ENCODE measurements at places on chromosomes 4 and X. TPM values are rescaled to one million over a fixed set of nuclear protein-coding genes. Genes with fewer than 3 reads are reported as not detected.

LINC00632 gene
- 12.8 TPM for polyA plus RNA-seq

MAGEB18 gene
- not detected for polyA plus RNA-seq

ADH7 gene
- polyA plus RNA-seq, result 0.02 TPM

VGLL1 gene
- not detected for polyA plus RNA-seq

RAB9B gene
- polyA plus RNA-seq, result 11.5 TPM

CTAG1A gene
- not detected for polyA plus RNA-seq

RNF113A gene
- polyA plus RNA-seq, result 11.6 TPM

EGF gene
- 5.3 TPM for polyA plus RNA-seq

CLCN5 gene
- polyA plus RNA-seq, result 0.57 TPM

Data from right cardiac atrium (tissue), 5 donors.